Lower lobe of right lung (tissue), 2 donors: ENCODE measurements at places on chromosomes 3 and 15. TPM values are rescaled to one million over a fixed set of nuclear protein-coding genes. Genes with fewer than 3 reads are reported as not detected.
A peak's percentile ranks its signal among the peaks of the same experiment; 100 is the strongest.

Gene LIPC
- 1.0 TPM for total RNA-seq

DNA sequence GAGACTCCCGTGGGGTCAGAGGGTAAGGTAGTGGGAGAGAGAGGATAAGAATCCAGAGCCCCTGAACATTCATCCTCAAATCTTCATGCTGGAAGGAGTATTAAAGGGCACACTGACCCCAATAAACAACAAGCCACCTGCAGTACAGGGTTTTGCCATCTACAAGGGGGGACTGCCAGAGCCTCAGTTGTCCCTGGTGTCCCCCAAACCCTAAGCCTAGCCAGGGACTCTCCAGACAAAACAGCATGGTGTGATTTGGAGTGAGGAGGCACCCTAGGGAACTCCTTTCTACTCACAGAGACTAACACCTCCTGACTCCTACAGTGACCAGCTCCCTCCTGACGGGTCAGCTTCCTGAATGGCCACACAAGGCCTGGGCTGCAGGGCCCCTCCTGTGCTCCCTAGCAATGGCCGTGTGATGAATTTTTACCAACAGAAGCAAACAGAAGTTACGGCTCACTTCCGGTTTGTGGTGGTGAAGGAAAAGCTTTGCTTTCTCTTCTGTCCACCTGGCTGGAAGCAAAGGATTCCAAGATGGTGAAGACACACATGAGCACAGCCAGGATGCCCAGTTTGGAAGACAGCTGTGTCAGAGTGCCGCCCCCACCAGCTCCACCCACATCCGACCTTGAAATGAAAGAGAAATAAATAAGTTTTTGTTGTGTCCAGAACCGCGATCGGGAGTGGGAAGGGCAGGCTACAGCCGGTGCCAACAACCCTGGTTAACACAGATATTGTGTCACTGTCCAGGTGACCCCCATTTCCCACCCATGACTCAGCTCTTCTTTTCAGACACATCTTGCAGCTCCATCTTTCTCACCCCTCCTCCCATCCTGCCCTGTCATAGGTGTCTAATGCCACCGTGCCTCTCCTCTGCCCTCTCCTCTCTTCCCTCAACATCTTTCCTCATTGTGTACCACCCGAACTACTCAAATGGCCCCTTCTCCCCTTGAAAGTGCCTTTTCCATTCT is 69.6 kb upstream of the ATP13A3 start:
- DNase-seq, result no peak
- H3K4me1 ChIP-seq, result no peaks in the 10 kb centered on the region
- peak overlapping the region; percentile 27 for H3K4me3 ChIP-seq
- H3K36me3 ChIP-seq, result no peaks in the 10 kb centered on the region

- H3K4me3 ChIP-seq, result no peak overlapping the region
- H3K4me1 ChIP-seq, result peaks cover 7% of the 10 kb centered on the region
- H3K36me3 ChIP-seq, result peaks cover 10% of the 10 kb centered on the region
- DNase-seq, result no peak
- no peak overlapping the region for H3K27ac ChIP-seq
- H3K27me3 ChIP-seq, result no peaks in the 10 kb centered on the region
Measured at GRCh38 chr15:49235446-49236124, 65.5 kb downstream of the GALK2 start.

Gene RAB43
- total RNA-seq, result 29.9 TPM

DNA sequence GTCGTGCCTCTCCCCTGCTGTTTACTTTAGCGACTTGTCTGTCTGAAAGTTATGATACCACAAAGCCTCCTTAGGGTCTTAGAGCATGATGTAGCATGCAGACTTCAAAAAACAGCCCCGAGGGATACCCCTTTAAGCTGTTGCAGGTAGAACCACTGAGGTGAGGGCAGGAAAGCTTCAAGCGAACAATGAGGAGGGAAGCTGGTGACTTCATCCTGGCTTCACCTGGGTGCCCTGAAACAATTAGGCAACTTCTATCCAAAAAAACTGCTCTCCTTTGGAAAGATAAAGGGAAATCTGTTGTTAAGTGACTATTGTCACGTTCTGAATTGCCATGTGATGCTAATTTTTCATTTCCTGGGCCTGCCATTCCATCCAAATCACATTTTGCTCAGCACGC is 231.6 kb downstream of the SOX2 start:
- no peaks in the 10 kb centered on the region for H3K36me3 ChIP-seq
- H3K4me3 ChIP-seq, result no peak overlapping the region
- no peaks in the 10 kb centered on the region for H3K4me1 ChIP-seq

Gene SNTN
- 12.8 TPM for total RNA-seq

GRCh38 chr15:101724675-101725005 is 367 bp upstream of the TARS3 start:
- H3K4me1 ChIP-seq, result peaks cover 15% of the 10 kb centered on the region

DNA sequence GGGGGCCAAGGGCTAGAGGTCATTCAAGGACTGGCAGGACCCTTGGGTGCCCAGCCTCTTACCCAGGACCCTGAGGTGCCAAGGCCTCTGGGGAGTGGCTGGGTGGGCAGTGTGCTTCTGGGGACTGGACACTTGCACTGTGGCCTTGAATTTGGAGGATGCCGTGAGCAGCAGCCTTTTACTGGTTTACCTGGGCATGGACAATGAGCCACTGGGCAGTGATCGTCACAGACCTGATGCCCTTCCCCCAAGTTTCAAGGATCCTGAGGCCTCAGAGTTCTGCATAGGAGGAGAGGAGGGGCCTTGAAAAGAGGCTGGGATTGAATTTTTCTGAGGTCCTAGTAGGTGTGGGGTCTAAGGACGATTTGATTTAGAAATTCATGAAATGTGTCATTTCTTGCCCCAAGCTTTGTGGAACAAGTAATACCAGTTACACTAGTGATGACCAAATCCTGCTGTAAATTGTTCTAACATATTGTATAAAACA is 146.1 kb upstream of the TPM1 start:
- peaks cover 14% of the 10 kb centered on the region for H3K4me1 ChIP-seq
- H3K36me3 ChIP-seq, result no peaks in the 10 kb centered on the region
- no peak overlapping the region for H3K4me3 ChIP-seq
- H3K27ac ChIP-seq, result no peak overlapping the region

- H3K4me3 ChIP-seq, result no peak overlapping the region
- no peak overlapping the region for H3K27ac ChIP-seq
- H3K36me3 ChIP-seq, result no peaks in the 10 kb centered on the region
Measured at GRCh38 chr15:72086010-72086697, 31.8 kb downstream of the MYO9A start.
